ENCODE measurements at places on chromosomes 1 and 21.

DNA sequence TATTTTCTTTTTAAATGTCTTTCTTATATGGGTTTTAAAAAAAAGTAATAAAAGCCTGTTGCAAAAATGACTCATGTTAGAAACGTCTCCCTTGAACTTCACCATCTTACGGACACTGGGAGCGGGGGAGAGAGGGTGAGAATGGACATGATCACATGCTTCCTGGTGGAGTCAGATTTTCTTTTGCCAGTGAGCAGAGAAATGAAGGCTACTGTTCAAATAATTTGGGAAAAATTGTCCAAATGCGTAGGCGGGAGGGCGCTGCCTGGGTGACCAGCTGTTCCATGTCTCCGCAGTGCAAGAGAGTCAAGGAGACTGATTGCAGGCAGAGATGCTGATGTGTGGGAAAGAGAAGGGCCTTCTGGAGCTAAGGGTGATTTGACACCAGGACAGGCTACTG is 23.1 kb downstream of the EIF2D start:
- no peak for DNase-seq

DNA sequence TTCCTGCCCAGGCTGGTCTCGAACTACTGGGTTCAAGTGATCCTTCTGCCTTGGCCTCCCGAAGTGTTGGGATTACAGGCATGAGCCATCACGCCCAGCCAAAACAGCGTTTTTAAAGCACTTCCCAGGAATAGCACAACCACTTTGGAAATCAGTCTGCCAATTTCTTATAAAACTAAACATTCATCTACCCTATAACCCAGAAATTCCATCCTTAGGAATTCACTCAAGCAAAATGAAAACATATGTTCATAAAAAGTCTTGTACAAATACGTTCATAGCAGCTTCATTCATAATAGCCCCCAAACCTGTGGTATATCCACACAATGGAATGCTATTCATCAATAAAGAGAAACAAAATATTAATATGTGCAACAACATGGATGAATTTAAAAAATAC is 36.1 kb downstream of the PHC2 start:
- no peak for DNase-seq

- no peak for DNase-seq
Measured at GRCh38 chr1:68542586-68542985, 45.7 kb upstream of the DEPDC1 start.

GRCh38 chr1:24513706-24514105 is 11.1 kb downstream of the RCAN3 start:
- DNase-seq = no peak

DNA sequence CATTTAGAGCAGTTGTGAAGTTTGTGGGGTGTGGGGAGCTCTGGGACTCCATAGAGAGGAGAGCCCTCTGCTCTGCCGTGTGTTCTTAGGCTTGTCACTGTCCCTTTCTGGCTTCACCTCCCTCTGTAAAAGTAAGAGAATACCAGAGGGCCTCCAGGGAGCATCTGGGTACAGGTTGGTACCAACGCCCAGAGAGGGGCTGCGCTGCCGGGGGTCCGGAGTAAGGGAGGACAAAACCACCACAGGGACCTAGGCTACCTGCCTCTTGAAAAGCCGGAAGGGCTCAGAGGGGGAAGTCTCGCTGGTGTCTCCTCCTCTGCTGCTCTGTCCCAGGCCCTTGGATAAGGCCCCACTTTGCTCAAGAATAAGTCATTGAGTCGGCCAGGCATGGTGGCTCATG is 3.1 kb upstream of the TINAGL1 start:
- no peak for DNase-seq

DNA sequence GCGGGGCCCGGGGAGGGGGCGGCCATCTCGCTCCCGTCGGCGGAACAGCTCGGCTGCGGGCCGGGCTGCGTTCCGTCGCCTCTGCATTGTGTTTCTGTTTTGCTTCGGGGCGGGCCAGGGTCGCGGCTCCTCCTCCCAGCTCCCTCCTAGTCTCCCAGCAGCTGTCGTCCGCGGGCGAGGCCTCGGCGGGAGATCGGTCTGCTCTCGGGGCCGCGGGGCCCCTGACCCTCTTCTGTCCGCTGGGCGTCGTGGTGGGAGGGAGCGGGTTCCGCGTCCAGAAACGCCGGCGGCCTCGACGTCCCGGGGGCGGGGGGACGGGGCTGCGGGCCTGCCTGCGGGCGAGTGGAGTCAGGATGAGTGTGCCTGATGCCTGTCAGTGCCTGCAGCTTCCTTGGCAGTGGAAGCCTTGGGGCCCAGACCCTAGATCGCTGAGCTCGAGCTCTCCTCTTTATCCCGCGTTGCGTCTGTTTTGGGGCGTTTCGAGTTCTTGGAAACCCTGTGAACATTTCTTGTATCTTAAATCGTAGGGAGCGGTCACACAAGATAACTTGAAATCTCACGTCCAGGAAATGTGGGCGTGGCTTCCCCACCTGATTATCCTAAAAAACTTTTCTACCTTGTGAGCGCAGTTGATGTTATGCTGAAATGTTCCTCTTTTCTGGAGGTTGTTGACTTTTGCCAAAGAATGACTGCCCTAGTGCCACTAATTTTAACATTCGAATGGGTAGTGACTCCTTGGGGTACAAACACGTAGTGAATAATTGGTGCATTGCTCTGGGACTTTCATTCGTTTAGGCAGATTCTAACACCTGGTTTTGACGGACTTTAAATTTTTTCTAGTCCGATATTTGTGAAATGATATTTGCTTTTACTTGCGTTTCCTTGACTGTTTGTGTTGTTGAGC is 676 bp downstream of the MORC3 start:
- peak; percentile 53 for DNase-seq

- no peak for DNase-seq
Measured at GRCh38 chr21:41759214-41759840, 7.5 kb downstream of the RIPK4 start.

- no peak for DNase-seq
Measured at GRCh38 chr1:42786097-42786496, 1.3 kb downstream of the TMEM269 start.

GRCh38 chr1:224266915-224267856 is 62.8 kb downstream of the NVL start:
- DNase-seq = no peak

GRCh38 chr1:28371010-28371377 is 1.5 kb downstream of the PHACTR4 start:
- DNase-seq = no peak

DNA sequence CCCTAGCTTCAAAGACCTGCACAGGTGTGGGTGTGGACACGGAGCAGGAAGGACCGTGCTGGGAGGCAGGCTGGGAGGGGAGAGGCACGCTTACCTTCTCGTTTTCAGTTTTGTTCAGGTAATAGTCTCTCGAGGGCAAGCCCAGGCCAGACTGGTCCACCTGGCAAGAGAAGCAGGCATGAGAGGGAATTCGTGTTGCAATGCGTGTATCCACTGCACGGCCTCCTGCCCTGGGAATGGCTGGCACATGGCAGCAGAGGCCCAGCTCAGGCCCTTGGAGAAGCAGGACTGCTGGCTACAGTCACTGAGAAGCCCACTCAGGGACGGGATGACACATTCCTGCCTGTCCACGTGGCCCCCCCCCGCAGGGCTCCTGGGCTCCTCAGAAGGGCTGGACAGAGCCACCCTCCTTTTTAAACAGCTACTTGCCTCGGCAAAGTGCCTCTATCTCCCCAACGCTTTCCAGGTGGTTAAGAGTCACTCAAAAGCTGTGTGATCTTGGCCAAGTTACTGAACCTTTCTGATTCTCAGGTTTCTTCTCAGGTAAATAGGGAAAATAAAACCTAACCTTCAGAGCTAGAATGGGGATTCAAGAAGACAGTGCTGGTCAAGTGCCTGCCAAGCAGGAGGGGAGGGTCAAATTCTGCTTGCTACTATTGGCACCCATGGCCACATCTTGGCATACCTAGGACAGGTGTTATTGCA is 32.7 kb downstream of the ECE1 start:
- no peak for DNase-seq

- DNase-seq = no peak
Measured at GRCh38 chr1:200376528-200376927, 33.3 kb downstream of the ZNF281 start.

DNA sequence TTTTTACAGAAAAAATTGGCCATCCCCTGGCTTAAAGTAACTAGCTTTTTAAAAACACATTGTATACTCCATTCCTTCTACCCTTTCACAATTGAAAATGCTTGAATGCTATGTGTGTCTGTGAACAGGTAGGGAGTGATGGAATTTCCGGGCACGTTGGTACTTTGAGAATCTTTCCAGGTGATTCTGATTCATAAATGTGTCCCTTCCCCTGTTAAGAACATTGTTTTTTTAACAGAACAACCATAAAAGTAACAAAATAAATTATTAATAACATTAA is 57.4 kb upstream of the QSOX1 start:
- no peak for DNase-seq

DNA sequence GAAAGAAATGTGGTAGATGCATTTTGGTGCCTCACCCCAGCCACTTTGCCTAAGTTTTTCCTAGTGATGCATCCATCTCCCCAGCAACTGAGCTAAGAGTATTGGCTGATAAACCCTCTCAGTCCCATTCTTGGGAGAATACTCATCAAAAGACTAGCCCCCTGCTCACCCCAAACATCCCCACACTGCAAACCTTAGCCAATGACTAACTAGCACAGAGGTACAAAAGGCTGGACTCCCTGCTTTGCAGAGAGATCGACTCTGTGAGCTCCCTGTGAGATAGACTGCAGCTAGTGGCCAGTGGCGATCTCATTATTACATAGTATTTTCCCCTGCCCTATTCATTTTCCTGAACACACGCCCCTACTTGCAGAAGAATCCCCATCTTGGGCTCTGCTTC is 155.3 kb downstream of the HHIPL2 start:
- no peak for DNase-seq

- DNase-seq = no peak
Measured at GRCh38 chr1:15650433-15650832, 33.2 kb downstream of the DDI2 start.

DNA sequence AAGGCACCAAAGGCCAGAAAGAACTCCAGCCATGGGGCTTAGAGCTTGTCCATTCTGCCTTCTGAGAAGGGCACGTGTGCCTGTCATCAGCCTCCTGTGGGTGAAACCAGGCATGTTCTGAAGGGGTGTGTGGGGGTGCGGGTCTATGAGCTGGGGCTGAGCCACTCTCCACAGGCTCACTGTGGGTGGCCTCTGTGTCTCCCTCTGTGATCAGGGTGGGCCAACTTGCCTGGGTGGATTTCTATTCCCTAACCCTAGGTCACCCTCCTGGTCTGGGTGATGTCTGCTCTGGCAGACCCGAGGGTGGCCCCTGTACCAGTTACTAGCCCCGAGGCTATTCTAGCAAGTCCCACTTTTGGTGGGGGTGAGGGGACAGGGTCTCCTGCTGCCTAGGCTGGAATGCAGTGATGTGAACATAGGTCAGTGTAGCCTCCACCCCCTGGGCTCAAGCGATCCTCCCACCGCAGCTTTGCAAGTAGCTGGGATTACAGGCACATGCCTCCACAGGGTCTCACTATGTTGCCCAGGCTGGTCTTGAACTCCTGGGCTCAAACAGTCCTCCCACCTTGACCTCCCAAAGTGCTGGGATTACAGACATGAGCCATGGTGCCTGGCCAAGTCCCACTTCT is 94.4 kb downstream of the TRIM11 start:
- DNase-seq = no peak
